ENCODE measurements at places on chromosomes 5 and 9. TPM values are rescaled to one million over a fixed set of nuclear protein-coding genes. Genes with fewer than 3 reads are reported as not detected.

The CARD6 gene
- 3.8 TPM for polyA plus RNA-seq

DNA sequence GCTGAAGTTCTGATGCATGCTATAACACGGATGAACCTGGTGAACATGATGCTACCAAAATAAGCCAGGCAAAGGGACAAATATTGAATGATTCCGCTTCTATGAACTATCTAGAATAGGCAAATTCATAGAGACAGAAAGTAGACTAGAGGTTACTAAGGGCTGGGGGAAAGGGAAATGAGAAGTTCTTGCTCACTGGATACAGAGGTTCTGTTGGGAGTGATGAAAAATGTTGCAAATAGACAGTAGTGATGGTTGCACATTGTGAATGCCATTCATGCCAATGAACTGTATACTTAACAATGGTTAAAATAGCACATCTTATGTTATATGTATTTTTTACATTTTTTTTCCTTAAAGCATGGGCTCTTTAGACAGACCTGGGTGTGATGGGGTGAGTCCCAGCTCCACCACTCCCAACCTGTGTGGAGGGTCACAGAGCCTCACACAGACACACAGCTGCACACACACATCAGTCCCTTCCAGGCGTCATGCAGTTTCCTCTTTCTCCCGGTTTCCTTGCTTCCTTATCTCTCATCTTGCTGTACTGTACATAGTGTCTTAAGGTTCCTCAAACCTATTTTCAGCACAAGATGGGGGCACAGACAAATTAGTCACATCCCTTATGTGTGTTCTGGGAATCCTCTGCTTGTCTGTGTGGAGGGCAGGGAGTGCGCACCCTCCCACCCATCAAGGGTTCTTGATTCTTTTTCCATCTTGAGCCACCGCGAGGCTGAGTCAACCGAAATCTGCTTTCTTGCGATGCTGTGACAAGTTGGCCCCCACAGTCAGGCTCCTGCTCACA lies 192.9 kb downstream of the CRB2 start:
- DNase-seq, result no peak

- peak; percentile 87 for DNase-seq
Measured at GRCh38 chr5:7878381-7878873, 9.5 kb downstream of the MTRR start.

DNA sequence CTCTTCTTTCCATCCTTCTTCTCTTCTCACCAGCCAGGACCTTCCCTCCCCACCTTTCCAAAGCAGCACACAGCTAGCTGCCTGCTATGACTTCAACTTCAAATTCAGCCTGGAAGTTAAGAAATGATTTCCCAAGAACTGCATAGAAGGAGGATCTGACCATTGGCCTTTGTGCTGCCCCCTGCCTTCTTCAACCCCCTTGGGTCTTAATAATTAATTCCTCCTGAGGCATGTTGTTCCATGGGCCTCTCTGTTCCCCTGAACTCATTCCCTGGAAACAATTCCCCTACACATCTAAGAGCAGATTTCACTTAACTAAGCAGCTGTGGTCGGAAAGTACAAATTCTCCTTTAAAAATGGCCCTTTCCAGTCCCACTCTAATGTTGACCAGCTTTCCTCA lies 62.4 kb downstream of the ADAMTS12 start:
- DNase-seq, result no peak

DNA sequence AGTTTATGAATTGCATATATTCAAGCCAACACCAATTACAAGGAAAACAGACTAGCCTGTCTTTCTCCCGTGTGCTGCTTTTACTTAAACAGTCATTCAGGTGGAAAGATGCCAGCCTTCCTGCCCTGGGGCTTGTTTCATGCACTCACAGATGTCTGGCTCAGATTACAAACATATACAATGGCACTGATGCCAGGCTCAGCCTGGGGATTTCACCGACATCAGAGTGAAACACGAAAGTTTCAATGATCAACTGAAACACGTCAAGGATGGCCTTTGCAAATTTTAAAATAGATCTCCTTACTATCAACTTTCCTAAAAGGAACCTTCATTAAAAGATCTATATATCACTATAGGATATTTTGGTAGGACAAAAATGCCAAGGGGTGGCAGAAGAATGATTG lies 1576.5 kb downstream of the EFNA5 start:
- peak; percentile 92 for DNase-seq

All from mammary epithelial cell (primary cell).